ENCODE measurements at places on chromosomes 1 and 21. TPM values are rescaled to one million over a fixed set of nuclear protein-coding genes. Genes with fewer than 3 reads are reported as not detected.

DNA sequence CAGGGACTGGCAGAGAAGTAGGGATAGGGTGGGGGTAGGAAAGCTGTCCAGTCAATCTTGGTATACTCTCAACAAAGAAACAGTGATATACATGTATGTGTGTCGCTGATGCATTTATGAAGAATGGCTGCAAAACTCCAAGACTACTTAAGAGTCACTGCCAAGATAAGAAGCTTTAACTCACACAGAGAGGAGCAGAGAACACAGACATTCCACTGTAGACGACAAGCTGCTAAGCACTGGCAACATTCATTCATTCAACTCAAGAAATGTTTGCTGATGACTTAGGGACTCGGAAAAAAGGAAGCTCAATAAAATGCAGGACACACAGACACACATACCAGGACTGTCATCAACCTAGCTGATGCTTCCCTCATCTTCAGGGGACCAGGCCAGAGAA, 5.5 kb downstream of the CTNNBIP1 start:
- H3K4me1 ChIP-seq: peaks cover 48% of the 10 kb centered on the region
- no peak for DNase-seq
- no peaks in the 10 kb centered on the region for H3K36me3 ChIP-seq
- peak overlapping the region; percentile 75 for H3K27ac ChIP-seq
- no peak overlapping the region for H3K4me3 ChIP-seq

- no peaks in the 10 kb centered on the region for H3K36me3 ChIP-seq
- peaks cover 4% of the 10 kb centered on the region for H3K27me3 ChIP-seq
- H3K4me3 ChIP-seq: no peak overlapping the region
- H3K4me1 ChIP-seq: no peaks in the 10 kb centered on the region
These were observed 564.7 kb downstream of the PTPRU start for GRCh38 chr1:29801003-29801402.

DNA sequence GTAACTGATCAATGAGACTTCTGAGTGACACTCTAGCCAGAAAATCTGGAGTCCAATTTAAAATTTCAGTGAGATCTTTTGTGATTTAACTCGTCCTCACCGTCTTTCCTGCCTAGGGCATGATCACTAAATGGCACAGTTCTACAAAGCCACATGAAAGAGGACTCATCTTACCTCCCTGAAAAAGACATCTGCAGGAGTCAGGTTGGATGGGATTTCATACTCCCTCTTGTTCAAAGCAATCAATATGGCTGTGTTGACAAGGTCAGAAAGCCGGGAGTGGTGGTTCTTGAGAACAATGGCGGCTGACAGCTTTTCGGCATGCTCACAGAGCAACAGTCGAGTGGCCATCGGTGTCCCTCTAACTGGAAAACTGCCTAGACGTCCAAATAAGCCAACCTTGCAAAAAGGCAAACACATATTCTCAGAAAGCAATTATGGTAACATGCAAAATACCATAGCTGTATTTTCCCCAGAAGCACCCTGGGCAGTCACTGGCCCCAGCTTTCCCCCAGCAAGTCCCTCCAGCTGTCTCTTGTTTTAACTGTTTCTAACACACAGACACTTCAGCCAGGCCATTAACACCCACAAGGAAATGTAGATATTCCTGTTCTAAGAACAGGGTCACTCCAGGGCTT, 36.6 kb upstream of the ACTA1 start:
- H3K4me1 ChIP-seq: no peaks in the 10 kb centered on the region
- no peak overlapping the region for H3K4me3 ChIP-seq
- no peak for DNase-seq
- H3K36me3 ChIP-seq: peaks cover 45% of the 10 kb centered on the region
- no peak overlapping the region for H3K27ac ChIP-seq

- no peaks in the 10 kb centered on the region for H3K4me1 ChIP-seq
- DNase-seq: no peak
- no peak overlapping the region for H3K4me3 ChIP-seq
- no peak overlapping the region for H3K27ac ChIP-seq
- H3K36me3 ChIP-seq: peaks cover 18% of the 10 kb centered on the region
These were observed 331.9 kb downstream of the DISC1 start for GRCh38 chr1:231958448-231958847.

DNA sequence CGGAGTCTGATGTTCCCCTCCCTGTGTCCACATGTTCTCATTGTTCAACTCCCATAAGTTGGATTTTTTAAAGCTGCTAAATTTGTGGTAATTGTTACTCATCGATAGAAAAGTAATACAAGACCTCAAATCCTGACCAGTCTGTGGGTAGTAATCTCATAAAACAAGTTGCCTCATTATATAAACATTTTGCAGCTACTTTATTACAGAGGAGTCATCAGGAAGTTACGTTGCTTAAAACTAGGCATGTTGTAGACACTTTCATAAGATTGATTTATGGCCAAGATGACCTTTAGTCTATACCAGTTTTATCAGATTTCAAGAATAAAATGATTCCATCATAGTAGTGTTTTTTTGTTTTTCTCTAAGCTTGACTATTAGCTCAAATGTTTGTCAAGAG, 208.8 kb downstream of the GIPC2 start:
- H3K4me1 ChIP-seq: no peaks in the 10 kb centered on the region
- no peaks in the 10 kb centered on the region for H3K36me3 ChIP-seq
- H3K27me3 ChIP-seq: peaks cover 6% of the 10 kb centered on the region
- H3K4me3 ChIP-seq: no peak overlapping the region
- DNase-seq: no peak

GRCh38 chr1:121445679-121446078, 260.9 kb downstream of the SRGAP2C start:
- H3K36me3 ChIP-seq: no peaks in the 10 kb centered on the region
- H3K4me3 ChIP-seq: no peak overlapping the region
- peaks cover 17% of the 10 kb centered on the region for H3K4me1 ChIP-seq
- DNase-seq: no peak

DNA sequence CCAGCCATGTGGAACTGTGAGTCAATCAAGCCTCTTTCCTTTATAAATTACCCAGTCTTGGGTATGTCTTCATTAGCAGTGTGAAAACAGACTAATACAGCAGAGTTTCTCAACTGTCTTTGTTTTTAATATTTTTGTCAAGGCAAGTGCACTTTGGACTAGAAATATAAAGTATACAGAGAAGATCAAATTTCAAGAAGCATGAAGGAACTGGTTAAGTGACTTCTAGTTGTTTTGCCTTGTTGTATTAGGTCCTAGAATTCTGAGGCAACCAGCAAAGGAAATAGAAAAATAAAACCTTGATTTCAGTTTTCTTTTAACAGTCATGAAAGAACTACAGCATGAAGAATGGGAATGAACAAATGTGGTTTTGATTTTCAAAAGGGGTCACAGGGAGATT, 131.1 kb upstream of the PTGFR start:
- peaks cover 2% of the 10 kb centered on the region for H3K27me3 ChIP-seq
- H3K4me3 ChIP-seq: no peak overlapping the region
- no peaks in the 10 kb centered on the region for H3K36me3 ChIP-seq
- no peaks in the 10 kb centered on the region for H3K4me1 ChIP-seq
- no peak overlapping the region for H3K27ac ChIP-seq
- DNase-seq: no peak

DNA sequence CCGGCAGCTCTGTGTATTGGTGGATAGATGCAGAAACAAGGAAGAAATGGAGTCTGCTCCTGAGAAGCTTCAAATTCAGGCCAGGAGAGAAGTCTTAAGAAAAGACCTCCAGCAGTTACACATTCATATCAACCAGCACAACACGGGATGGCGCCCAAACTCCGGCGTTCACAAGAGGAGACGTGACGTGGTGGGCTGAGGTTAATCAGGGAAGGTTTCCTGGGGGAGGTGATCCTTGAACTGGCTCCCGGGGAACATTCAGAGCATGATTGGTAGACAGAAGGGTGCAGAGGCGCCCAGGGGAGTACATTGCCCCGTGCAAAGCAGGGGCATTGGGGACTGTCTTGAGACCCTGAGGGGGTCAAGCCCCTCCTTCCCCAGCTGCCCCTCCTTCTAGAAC, 27.7 kb upstream of the SPSB1 start:
- no peaks in the 10 kb centered on the region for H3K36me3 ChIP-seq
- peaks cover 4% of the 10 kb centered on the region for H3K4me1 ChIP-seq
- DNase-seq: no peak
- H3K27me3 ChIP-seq: no peaks in the 10 kb centered on the region
- no peak overlapping the region for H3K4me3 ChIP-seq

GRCh38 chr1:153032677-153033308, 1.8 kb downstream of the SPRR1B start:
- H3K4me3 ChIP-seq: no peak overlapping the region
- no peak overlapping the region for H3K27ac ChIP-seq
- no peaks in the 10 kb centered on the region for H3K4me1 ChIP-seq
- peak; percentile 12 for DNase-seq
- peaks cover 12% of the 10 kb centered on the region for H3K27me3 ChIP-seq

GRCh38 chr1:89928506-89928905, 66.4 kb upstream of the ZNF326 start:
- DNase-seq: no peak
- no peak overlapping the region for H3K27ac ChIP-seq
- peaks cover 31% of the 10 kb centered on the region for H3K36me3 ChIP-seq

COQ8A gene
- total RNA-seq: 19.8 TPM

Data from activated CD4-positive, alpha-beta memory T cell treated with anti-CD3 and anti-CD28 coated beads for 36 hours (primary cell).